ENCODE measurements at places on chromosomes 6 and 20.

- no peak for DNase-seq
Measured at GRCh38 chr6:167554854-167555253, 230.0 kb downstream of the TTLL2 start.

- DNase-seq, result no peak
Measured at GRCh38 chr6:93242049-93242448, 177.3 kb downstream of the EPHA7 start.

- DNase-seq, result no peak
Measured at GRCh38 chr6:68633281-68633971, 1.7 kb upstream of the ADGRB3 start.

- DNase-seq, result no peak
Measured at GRCh38 chr6:36622901-36623546, 28.9 kb downstream of the SRSF3 start.

DNA sequence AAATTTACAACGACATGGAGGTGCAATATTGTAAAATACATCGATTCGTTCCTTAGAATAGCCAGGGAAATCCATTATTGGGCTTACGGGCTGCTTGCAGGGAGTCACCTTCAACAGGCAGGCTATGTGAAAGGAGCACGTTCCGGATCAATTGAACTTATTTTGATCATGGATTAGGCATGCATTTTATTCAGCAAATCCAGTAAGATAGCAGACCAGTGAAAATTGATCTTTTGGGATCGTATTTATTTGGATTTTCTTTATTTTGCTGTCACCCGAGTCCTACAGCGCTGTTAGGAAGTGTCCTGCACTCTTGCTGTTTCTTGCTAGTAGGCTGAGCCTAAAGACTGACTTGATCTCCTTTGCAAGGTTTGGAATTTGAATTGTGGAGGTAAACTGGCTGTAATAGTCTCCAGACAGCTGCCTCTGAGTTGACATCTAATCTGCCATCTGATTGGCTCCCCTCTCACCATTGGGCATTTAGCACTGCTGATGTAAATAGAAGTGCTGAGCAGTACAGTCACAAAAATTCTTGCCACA lies 3.0 kb downstream of the ARID1B start:
- DNase-seq, result peak; percentile 98

DNA sequence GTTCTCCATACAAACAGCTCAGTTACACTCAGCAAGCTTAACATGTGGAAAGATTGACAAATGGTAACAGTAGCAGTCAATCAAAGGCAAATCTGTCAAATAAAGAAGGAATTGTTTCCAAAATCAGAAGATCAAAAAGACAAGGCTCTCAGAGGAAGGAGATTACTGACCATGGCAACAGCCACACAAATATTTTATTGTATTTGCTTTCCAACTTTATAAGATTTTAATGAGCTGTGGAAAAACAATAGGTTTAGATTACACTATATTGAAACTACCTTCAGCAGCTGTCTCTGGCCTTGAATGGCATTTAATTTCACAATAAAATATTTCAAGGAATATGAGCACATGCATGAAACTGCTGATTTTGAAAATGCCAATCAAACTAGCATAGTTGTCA lies 1143.9 kb upstream of the GJE1 start:
- DNase-seq, result no peak

- no peak for DNase-seq
Measured at GRCh38 chr20:54254596-54254995, 46.7 kb downstream of the PFDN4 start.

DNA sequence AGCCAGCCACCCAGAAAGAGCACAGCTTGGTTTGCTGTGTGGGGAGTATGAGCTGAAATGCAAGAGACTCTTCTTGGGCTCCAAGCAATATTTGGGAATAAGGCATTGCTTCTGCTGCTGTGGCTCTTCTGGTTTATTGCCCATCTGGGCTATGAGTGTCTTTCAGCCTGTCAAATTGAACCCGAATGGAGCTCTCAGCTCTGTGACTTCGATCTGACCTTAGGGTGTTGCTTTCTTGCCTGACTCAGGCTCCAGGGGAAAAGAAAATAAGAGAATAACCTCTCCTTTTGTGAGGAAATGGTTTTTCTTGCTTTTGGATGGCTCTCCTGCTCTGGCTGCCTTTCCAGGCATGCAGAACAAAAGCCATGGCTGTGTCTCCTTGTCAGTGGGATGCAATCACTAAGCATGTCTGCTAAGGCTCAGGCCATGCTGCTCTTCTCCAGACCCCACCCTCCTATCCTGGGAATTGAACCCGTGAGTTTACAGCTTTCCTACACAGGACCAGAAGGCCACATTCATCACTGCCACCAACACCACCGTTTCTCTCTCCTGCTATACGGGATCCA lies 169.4 kb upstream of the JAG1 start:
- no peak for DNase-seq

DNA sequence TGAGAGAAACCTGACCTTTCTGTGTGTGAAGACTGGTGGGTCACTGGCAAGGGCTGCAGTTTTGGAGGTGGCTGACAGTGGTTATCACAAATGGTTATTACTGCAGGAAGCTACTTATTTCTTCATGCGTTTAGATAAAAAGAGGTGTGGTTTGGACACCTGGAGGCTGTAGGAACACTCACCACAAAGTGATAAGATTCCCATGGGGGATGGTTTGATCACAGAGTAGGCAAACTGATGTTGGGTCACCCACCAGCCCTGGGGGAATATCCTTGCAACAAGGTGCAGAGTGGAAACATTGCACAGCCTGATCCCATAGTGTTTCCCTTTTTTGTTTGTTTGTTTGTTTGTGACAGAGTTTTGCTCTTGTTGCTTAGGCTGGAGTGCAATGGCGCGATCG lies 33.9 kb upstream of the RNGTT start:
- no peak for DNase-seq

GRCh38 chr20:57412347-57413029 lies 21.3 kb downstream of the RBM38 start:
- DNase-seq, result no peak

DNA sequence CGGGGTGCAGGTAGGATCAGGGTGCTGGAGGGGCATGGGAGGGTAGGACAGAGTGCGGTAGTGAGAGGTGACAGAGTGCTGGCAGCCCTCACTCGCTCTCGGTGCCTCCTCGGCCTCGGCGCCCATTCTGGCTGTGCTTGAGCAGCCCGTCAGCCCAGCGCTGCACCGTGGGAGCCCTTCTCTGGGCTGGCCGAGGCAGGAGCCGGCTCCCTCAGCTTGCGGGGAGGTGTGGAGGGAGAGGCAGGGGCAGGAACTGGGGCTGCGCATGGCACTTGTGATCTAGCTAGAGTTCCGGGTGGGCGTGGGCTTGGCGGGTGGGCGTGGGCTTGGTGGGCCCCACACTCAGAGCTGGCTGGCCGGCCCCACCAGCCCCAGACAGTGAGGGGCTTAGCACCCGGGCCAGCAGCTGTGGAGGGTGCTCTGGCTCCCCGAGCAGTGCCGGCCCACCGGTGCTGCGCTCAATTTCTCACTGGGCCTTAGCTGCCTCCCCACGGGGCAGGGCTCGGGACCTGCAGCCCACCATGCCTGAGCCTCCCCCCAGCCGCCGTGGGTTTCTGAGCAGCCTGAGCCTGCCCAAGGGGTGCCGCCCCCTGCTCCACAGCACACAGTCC lies 112.8 kb upstream of the DUSP22 start:
- DNase-seq, result no peak

Measured in RKO (cell line).